Stimulated activated CD4-positive, alpha-beta T cell treated with anti-CD3 and anti-CD28 coated beads, Interleukin-1b, Interleukin-23, amount 100 ng/mL, for 1 hour (primary cell): ENCODE measurements at places on chromosomes 12 and 14.

- no peak for DNase-seq
These were observed 10.2 kb downstream of the OR6S1 start for GRCh38 chr14:20631023-20631879.

- DNase-seq = no peak
These were observed 64.0 kb downstream of the PTPN11 start for GRCh38 chr12:112482733-112483132.

GRCh38 chr12:62876938-62877548, 57.9 kb downstream of the PPM1H start:
- DNase-seq = no peak

GRCh38 chr14:94044476-94045091, 18.4 kb downstream of the OTUB2 start:
- DNase-seq = no peak

DNA sequence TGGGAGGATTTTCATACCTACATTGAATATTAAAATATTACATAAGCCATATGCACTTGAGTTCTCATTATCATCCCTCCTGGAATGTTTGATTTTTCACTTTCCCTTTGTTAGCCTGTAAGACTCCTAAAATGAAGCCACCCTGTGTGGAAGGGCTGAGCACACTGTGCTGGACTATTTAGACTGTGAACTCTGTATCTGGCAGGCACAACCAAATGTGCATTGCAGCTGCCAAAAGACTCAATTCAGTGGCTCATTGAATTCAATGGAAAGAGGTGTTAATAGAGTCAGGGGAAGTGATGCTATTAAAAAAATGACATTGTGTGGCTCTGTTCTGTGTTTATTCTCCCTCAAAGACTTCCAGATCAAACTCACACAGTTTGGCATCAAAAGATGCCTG, 111.1 kb downstream of the SMOC1 start:
- no peak for DNase-seq

DNA sequence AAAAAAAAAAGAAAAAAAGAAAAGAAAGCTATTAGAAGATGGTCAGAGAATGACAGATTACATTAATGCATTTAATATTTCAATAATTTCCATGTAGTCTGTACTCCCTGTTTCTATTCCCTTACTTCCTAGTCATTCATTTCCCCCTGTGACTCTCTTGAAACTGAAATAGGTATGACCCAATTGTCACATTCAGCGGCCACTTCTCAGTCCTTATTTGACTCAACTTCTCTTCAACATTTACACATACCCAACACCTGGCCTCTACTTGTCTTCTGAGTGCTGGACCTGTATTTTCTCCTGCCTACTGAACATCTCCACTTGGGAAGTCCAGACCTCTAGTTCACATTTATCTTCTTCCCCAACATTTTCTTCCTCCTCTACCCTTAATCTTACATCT, 7.2 kb downstream of the EEA1 start:
- DNase-seq = no peak

DNA sequence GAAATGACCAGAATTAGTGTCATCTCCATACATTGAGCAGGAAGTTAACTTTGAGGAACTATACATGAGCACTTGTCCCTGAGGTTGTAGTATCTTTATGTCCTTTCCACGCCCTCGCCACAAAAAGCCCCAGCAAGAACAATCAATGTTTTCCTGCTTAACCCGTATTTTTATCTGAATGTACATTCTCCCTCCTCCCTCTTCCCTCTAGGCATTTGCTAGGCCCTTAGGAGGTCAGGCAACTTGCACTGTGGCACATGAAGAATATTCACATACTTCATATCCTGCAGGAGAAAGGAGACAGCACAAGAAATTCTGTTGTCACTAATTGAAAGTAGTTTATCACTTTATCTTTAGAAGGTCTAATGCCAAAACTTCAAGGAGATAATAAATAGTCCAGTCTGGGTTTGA, 18.1 kb upstream of the DUSP6 start:
- DNase-seq = no peak

DNA sequence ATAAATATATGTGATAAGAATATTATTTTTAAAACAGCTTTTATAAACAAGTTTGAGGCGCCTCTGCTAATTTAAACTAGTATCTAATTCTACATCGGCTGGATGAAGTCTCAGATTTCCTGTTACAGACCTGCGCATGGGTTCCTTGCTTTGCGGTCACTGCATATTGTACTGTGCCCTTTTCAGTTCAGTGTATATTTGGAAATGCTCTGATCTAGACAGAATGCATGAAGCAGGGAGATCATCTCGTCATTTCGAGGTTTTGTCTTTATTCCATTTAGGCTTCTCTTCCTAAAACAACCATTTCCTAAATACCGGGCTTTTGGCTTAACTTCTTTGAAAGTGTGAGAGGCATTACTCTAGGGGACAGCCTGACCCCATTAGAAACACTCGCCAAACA, 25.6 kb downstream of the CRACR2A start:
- DNase-seq = no peak

- no peak for DNase-seq
These were observed 28.1 kb upstream of the PRICKLE1 start for GRCh38 chr12:42617622-42618021.

- no peak for DNase-seq
These were observed 624.1 kb upstream of the FOXG1 start for GRCh38 chr14:28142400-28143015.

DNA sequence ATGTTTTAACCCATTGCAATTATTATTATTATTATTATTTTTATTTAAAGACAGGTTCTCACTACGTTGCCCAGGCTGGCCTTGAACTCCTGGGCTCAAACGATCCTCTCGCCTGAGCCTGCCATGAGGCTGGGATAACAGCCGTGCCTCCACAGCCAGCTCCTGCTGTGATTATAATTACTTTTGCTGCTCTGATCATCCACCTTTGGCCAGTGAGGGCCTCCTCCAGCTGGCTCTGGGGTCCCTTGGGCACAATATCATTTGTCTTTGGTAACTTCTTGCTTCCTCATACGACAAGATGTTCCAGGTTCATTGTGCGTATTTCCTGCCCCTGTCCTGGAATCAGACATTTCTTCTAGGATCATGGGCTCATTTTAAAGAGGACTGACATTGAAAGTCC, 28.4 kb downstream of the LRTM2 start:
- DNase-seq = no peak

- no peak for DNase-seq
These were observed 16.5 kb downstream of the GMFB start for GRCh38 chr14:54472315-54472714.

DNA sequence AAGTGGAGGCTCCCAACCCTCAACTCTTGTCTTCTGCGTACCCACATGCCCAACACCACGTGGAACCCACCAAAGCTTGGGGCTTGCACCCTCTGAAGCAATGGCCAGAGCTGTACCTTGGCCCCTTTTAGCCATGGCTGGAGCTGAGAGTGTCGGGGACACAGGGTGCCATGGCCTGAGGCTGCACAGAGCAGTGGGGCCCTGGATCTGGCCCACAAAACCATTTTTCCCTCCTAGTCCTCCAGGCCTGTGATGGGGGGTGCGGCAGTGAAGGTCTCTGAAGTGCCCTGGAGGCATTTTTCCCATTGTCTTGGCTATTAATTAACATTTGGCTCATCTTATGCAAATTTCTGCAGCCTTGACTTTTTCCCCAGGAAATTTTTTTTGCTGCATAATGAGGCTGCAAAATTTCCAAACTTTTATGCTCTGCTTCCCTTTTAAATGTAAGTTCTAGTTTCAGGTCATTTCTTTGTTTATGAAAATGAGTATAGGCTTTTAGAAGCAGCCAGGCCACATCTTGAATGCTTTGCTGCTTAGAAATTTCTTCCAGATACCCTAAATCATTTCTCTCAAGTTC, 18.7 kb upstream of the ASPG start:
- no peak for DNase-seq

DNA sequence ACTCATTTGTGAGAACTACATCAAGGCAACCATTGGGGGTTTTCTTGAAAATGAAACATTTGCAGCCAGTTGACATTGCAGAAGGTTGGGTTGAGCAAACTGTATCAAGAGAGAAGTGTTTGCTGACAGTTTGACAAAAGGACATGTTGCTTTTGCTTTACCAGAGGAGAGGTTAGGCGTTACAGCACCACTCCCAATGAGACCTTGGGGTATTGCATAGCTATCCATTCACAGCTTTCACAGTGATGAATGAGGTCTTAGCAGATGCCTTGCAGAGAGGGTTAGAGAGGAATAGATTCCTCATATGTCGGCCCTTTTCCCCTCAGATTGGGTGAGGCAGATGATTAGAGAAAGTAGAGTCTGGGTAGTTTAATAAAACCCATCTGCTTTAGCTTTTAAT, 988.9 kb upstream of the FLRT2 start:
- no peak for DNase-seq

GRCh38 chr12:145369-145960, 68.5 kb downstream of the SLC6A12 start:
- DNase-seq = no peak

DNA sequence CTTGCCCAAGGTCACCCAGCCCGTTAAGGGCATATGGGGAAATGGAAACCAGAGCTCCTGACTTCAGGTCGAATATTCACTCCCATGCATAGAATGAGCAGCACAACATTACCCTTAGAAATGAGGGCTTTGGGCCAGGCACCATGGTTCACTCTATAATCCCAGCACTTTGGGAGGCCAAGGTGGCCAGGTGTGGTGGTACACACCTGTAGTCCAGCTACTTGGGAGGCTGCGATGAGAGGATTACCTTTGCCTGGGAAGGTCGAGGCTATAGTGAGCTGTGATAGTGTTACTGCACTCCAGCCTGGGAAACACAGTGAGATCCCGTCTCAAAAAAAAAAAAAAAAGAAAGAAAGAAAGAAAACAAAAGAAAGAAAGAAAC, 341.0 kb upstream of the TMPO start:
- no peak for DNase-seq

DNA sequence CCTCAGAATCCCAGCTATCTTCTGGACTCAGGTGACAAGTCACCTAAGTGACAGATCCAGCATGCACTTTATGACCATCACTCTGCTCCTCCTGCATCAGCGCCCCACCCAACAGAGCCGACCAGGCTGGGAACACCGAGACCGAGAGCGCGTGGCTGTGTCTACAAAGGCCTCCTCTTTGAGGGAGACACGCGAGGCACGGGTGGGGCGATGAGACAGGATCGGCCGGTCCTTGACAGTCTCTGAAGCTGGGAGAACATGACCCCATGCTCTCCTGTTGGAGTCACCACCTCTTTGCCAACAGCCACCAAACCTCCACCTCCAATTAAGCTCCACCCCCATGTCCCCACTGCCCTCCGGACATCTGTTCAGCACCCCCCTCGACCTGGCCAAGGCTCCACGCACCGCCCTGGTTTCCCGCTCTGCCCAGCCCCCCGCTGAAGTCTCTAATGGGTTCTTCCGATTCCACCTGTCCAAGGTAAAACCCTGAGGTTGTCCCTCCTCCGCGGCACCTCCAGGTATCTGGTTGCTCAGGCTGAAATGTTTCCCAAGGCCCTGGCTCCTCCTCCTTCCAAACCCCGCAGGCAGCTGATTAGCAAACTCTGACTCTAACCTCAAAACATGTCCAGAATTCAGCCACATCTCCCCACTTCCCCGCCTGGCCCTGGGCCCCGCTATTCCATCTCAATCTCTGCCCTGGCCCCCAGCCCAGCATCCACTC, 31.5 kb downstream of the HSP90AA1 start:
- DNase-seq = no peak

DNA sequence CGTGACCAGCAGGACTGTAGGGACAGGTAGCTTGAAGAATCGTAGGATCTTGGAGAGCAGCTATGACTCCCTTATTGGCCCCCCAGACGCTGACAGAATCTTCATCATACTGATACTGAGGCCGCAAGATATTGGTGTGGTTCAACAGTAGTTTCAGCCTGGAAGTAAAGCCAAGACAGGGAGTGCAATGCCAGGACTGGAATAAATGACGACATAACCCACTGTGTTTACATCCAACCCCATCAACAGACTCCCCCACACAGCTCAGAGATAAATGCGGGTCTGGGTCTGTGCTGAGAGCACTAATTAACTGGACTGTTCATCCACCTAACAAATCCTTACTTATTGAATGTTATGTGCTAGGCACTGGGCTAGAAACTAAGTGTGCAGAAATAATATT, 16.6 kb downstream of the NOXRED1 start:
- no peak for DNase-seq

DNA sequence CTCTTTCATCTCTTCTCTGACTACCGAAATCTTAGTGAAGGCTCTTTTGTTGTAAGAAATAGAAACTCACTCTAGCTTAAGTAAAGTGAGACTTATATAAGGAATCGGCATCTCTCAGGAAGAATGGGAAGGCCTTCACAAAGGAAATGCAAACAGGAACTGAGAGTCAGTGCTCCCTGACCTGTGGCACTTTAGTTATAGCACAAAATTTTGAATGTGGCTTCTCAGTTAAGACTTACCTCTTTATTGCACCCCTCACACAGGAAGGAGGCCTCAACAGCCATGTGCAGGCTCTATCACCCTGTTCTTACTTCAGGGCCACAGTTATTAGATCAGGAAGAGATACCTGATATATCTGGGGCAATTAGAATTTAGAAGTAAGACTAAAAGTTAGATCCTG, 224.7 kb upstream of the EGLN3 start:
- DNase-seq = no peak

DNA sequence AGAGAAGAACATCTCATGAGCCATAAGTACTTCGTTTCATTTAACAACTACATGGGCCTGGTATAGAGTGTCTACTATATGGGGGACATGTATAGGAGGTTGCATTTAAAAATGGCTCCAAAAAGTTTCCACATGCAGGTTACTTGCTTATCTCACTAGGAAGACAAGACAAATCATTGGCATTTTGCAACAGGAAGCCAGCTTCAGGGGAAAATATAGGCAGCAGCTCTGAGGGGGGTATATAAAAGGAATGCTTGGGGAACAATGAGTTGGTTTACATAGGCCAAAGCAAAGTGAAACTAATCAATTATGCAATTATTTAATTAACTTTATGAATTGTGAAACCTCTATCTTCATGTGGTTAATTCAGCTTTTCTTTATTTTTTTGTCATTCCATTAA, 225.3 kb downstream of the KCNH5 start:
- no peak for DNase-seq

GRCh38 chr12:123952037-123952436, 20.6 kb downstream of the CCDC92 start:
- no peak for DNase-seq

- DNase-seq = no peak
These were observed 220.8 kb downstream of the CHST11 start for GRCh38 chr12:104677441-104678089.

DNA sequence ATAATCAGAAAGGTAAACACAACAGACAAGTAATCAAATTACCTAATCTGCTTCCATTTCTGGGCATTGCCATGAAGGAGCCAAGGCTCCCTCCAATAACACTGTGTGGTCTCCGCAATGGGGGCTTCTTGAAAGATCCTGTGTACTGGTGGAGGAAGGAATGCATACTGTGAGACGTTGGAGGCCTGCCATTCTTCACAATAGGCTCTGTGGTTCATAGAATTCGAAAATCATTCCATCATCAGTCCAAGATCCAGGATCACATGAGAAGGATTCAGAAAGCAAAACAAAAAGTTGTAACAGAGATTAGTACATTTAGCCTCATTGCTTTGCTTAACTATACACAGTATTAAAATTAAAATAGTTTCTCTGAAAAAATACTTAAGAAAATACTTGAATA, 76.3 kb downstream of the CDK17 start:
- no peak for DNase-seq
